Ecto neural progenitor cell (in vitro differentiated cells): ENCODE measurements at places on chromosomes 7 and 10.

GRCh38 chr10:78520737-78521430, 487.2 kb downstream of the RPS24 start:
- DNase-seq, result peak; percentile 48

DNA sequence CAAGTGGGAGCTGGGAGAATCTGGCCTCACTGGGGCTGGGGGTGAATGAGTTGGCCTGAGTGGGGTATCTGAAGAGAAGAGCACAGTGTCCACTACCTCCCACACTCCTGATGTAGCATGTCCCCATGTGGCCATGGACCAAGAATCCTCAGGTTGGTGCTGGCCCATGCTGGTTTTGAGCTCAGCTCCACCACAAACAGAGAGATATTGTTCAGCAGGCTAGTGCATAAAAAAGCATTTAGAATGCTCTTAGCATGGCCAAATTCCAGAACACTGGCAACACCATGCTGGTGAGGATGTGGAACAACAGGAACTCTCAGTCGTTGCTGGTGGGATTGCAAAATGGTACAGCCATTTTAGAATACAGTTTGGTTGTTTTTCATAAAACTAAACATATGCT, 61.4 kb downstream of the FRMPD2 start:
- no peak for DNase-seq

DNA sequence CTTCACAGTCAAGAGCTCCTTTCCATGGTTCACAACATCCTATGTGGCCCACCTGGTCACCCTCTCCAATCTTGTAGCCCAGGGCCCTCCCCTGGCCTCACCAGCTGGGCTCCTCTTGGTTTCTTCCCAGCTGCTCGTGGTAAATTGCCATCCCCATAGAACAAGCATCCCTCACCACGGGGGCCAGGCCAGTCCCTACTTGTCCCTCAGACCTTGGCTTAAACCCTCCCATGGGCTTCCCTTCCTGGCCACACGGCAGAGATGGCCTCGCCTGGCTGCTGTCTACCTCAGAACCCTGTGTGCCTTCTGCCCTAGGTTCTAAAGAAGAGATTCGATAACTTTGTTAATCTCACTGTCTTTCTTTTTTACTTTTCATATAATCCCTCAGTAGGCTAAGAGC, 153.3 kb upstream of the TCERG1L start:
- no peak for DNase-seq

DNA sequence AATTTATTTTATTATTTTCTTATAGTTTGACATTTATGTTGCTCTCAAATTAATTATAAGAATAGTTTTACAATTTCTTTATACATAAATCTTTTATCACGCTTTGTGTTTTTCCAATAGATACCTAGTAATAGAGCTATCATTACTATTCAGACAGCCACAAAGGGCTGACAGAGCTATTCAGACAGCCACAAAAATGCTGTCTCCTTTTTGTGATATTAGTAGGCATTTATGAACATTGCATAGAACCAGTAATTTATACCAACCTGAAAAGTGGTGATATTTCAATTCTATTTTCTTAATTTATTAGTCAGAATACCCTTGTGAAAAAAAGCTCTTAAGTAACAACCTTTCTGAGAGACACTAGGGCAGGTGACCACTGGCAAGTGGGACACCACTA, 34.2 kb upstream of the IGFBP3 start:
- no peak for DNase-seq

DNA sequence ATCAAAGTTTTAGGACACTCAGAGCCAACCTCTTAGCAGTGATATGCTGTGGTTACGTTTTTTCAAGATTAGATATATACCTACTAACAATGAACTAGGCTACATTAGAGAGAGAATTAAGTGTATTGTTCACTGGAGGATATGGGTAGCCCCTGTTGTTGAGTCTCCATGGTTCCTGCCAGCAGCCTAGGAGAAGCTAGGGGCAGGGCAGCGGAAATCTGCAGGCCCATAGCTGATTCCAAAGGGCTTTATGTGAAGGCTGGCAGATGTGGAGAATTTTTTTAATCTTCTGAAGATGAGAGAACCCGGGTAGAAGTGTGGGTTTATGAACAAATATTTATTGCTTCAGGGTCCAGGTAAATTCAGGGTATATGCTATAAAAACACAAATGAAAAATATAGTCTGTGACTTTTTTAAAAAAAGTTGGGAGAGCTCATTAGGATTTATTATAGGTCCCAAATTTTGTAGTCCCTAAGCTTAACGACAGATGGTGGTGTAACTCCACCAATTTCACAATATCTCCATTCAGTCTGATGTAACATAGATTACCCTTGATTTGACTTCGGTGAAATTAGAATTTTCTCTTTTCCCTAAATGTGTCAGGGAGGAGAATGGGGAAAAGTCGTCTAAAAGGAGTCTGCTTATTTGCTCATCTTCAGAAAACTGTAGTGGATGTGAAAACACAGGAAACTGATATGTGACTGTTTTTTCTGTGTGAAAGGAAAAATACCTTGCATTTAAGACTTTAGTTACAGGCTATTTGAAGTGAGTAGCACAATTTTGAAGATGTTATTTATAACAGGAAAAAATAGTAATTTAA, 163.0 kb upstream of the PPP1R3A start:
- no peak for DNase-seq

- DNase-seq, result no peak
Measured at GRCh38 chr7:107632492-107632865, 28.1 kb upstream of the SLC26A4 start.

- no peak for DNase-seq
Measured at GRCh38 chr10:126754966-126755365, 84.5 kb upstream of the C10orf90 start.

DNA sequence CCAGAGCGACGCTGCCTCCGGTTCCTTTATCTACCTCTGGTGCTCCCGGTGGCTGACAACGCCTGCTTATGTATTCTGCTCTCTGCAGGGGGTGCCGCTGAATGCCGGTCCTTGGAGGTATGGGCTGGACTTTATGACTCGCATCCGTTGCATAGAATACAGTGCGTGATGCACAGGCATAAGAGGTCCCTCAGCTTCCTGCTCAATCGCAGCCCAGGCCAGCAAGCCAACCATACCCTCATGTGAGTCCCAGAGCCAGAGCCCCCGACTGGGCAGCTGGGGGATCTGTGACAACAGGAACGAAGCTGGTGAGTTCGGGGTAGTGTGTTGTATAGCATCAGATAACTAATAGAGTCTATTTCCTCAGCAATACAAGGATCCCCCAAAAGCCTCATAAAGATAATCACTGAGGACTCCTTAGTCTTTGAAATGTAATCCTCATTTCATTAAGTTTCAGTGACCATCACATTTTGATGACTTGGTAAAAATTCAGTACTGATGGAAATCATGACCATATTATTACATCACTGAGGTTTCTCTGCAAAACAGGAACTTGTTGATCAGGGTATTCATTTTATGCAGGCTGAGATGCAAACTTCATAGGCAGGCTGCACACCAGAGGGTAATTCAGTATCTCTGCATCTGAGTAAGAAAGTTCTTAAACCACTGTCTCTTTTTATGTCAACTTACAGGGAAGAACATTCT, 607.8 kb downstream of the PTPRN2 start:
- DNase-seq, result no peak

- no peak for DNase-seq
Measured at GRCh38 chr7:37352974-37353948, 95.4 kb downstream of the ELMO1 start.

DNA sequence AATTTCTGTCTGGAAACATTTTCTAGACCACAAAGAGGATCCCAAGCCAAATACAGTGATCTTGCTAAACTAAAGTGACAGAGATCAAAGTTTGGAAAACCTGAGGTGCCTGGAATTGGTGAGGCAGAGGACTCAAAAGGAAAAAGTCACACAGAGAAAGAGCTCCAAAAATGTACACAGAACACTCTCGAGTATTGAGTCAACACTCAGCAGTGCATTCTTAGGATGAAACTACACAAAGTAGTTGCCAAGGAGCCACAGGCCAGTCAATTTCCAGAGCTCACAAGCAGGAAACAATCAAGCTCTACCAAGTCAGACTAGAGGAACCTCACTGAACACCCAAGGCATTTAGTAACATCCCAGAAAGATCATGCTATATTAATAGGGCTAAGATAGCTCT, 61.3 kb downstream of the MICU1 start:
- no peak for DNase-seq

DNA sequence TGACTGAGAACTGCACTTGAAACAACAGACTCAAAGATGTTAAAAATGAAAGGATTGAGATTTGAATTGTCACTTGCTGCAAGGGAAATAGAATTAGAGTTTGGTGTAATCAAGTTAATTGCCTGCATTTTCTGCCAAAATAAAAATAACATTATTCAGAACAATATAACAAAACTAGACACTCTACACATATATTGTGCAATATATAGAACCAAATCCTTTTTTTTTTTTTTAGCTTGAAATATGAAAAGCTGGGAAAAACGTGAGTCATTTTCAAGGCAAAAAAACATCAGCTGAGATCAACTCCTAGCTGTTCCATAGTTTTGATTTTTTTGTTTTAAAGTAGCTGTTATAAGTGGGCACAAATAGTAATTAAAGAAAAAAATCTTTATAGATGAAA, 561.5 kb downstream of the DNAJB9 start:
- DNase-seq, result no peak

DNA sequence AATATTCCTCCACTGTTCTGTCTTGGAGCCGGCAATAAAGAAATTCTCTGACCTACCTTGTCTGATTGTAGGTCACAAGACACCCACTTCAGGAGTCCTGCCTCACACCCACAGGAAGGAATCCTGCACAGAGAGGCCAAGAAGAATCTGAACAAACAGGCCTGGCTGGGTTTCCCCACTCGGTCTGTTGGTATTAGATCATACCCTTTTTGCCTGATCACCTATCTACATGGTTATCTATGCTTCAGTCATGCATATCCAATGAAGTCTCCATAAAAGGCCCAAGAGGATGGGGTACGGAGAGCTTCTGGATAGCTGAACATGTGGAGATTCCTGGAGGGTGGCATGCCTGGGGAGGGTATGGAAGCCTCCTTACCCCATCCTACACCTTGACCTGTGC, 12.3 kb downstream of the OGDH start:
- DNase-seq, result no peak

- DNase-seq, result no peak
Measured at GRCh38 chr10:69496352-69497230, 45.3 kb downstream of the TSPAN15 start.

DNA sequence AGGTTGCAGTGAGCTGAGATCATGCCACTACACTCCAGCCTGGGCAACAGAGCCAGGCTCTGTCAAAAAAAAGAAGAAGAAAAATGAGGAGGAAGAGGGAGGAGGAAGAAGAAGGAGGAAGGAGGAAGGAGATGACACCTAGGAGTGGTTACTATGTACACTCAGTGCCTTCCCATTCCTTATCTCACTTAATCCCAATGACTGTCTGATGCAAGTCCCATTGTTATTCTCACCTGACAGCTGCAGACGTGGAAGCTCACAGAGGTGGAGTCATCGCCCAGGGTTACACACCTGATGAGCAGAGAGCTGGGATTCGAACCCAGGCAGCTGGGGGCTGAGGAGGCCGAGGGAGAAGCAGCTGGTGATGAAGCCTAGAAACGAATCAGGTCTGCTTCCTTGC, 258.8 kb downstream of the SNX10 start:
- DNase-seq, result no peak

- no peak for DNase-seq
Measured at GRCh38 chr10:126568809-126569385, 101.6 kb downstream of the C10orf90 start.

- DNase-seq, result no peak
Measured at GRCh38 chr7:27723085-27723484, 16.9 kb upstream of the TAX1BP1 start.

DNA sequence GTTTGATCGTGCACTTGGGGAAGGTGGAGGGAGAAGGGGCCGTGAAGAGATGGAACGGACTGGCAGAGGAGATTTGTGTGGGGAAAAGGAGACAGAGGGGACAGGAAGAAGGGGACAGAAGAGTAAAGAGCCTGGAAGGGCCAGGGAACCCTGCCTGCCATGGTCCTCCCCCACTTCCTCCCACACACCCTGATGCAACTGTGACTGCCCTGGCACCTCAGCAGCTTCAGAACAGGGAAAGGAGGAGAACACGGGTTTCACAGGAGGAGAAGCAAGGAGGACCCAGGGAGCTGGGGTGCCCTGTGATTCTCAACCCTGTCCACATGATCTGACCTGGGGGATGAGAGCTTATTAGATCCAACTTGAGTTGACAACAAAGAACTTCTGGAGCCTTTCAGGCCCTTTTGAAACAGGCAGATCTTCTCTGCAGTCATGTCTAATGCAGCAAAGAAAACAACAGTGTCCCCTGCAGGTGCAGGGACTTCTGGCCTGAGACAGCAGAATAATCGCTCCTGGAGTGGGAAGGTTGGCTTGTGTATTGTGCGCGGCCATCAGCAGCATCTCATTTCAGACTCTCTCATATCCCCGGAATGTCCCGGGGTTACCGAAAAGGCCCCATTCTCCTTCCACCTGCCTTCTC, 421.6 kb downstream of the PAXIP1 start:
- no peak for DNase-seq

GRCh38 chr7:52639126-52639525, 396.3 kb upstream of the POM121L12 start:
- no peak for DNase-seq

GRCh38 chr10:129767751-129768150, 196.3 kb downstream of the EBF3 start:
- no peak for DNase-seq

GRCh38 chr7:92691578-92691977, 101.4 kb upstream of the FAM133B start:
- no peak for DNase-seq

- DNase-seq, result peak; percentile 15
Measured at GRCh38 chr10:128877936-128878335, 589.1 kb upstream of the MGMT start.

- no peak for DNase-seq
Measured at GRCh38 chr7:69657985-69658384, 59.7 kb downstream of the AUTS2 start.

- DNase-seq, result no peak
Measured at GRCh38 chr10:24350070-24350921, 141.4 kb downstream of the KIAA1217 start.

- DNase-seq, result no peak
Measured at GRCh38 chr10:12720217-12720981, 281.1 kb downstream of the CCDC3 start.

GRCh38 chr7:85521108-85521694, 334.3 kb upstream of the SEMA3D start:
- no peak for DNase-seq

DNA sequence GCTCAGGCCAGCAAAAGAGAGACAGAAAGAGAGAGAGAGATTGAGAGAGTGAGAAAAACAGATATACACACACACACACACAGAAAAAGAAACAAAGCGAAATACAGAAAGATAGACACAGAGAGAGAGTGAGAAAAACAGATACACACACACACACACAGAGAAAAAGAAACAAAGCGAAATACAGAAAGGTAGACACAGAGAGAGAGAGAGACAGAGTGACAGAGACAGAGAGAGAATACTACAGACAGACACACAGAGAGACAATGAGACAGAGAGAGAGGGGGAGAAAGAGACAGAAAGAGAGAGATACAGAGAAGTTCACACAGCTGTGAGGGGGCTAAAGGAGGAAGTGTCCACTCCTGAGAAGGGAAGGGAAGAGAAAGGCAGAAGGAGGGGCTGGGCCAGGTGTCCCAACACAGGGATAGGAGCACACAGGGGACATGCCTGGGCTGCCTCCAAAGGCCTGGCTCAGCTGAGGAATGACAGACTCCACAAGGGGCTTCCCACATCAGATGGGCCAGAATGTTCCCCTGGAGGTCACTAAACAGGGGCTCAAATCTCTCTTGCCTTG, 4.3 kb downstream of the GCK start:
- no peak for DNase-seq
